NCI-H345 (cell line): ENCODE measurements at places on chromosomes 7 and 10.

- no peak for DNase-seq
These were observed 253.1 kb downstream of the CELF2 start for GRCh38 chr10:11270858-11271179.

DNA sequence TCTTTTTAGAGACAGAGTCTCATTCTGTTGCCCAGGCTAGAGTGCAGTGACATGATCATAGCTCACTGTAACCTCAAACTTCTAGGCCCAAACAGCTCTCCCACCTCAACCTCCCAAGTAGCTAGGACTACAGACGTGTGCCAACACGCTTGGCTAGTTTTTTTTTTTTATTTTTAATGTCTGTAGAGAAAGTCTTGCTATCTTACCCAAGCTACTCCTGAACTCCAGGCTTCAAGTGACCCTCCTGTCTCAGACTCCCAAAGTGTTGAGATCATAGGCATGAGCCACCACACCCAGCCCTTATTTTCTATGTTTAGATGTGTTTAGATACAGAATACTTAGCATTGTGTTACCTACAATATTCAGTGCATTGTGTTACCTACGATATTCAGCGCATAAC, 46.4 kb downstream of the KMT2E start:
- DNase-seq: no peak

DNA sequence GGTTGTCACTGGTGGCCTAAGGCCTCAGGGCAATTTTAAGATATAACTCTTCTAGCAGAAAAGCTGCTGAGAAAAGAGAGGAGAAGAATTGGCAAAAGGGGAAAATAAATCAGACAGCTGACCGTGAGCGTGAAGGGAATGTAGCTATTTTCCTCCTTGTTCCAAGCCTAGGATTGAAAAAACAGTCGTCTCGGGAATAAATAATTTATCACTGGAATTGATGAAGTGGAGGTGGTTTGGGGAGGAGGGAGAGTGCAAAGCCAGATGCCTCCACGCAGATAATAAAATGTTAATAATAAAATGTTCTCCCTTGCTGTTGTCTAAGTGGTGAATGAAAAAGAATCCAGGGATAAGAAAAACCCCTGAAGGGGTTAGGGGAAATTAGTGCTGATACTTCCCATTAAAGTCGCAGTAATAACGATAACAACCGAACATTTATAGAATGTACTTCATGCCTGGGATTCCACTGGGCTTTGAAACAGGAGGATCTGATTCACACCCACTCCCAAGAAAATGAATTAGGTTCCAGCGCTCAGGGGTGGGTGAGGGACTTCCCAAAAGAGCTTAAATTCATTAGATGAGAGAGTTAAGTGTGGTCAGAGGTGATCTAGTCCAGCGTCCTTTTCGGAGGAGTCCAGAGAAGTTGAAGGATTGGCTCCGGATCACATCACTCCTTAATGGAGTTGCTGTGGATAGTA, 27.3 kb downstream of the BAMBI start:
- no peak for DNase-seq

DNA sequence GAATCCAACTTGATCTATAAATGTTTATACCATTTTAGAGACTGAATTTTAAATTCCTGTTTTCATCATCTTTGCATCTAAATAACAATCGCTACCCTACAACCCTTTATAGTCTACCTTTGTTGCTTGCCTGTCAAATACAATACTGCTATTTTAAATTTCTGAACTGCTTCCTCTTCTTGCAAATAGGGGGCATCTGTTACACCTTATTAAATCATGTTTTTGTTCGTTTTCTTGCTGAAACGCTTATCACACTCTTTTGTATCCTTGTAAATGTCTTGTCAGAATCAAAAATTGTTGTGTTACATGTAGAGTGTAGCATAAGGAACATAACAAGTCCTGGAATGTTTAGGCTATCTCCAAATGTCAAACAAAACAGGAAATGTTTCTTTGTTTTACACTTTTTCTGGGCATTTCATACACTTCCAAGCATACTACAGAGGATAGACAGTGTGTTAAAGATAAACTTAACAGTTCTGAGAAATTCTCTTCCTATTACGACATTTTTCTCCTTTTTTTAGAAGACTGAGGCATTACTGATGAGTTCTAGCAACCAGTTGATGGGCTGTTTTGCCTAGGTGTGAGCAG, 281.3 kb downstream of the GPR158 start:
- DNase-seq: no peak

GRCh38 chr10:62374862-62375710, 917 bp downstream of the ZNF365 start:
- no peak for DNase-seq

- no peak for DNase-seq
These were observed 556.7 kb downstream of the TYW1 start for GRCh38 chr7:67553378-67553777.

DNA sequence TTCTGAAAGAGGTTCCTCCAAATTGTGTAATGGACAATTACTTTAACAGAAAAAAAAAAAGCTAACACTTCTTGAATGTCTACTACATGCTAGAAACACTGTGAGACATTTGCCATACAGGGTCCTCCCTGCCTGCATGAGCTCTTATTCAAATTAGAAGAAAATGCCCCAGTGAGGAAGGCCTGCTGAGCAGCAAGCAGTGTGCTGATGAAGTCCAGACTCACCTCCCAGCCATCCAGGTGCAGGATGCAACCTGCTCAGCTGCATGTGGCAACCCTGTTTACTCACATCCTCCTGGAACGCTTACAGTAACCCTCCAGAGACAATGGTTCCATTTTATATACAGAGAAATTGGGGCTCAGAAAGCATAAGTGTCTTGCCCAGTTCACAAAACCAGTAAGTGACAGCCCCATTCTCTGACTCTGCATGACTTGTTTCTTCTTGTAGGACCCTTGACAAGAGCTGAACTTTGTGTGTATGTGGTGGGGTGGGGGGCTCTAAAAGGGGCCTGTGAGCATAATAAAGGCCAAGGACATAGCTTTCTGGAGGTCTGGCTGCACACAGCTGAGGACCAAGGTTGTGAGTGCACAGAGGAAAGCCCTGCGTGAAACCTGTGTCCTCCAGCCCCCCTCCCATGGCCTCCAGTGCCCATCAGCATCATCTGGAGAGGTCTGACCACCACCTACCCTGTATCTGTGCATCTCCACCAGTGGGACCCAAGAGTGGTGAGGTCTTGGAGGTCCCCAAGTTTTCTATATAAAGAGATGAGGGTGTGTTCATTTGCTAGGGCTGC, 387.8 kb downstream of the GRID1 start:
- DNase-seq: peak; percentile 21
